ENCODE measurements at places on chromosomes 2 and 18.

DNA sequence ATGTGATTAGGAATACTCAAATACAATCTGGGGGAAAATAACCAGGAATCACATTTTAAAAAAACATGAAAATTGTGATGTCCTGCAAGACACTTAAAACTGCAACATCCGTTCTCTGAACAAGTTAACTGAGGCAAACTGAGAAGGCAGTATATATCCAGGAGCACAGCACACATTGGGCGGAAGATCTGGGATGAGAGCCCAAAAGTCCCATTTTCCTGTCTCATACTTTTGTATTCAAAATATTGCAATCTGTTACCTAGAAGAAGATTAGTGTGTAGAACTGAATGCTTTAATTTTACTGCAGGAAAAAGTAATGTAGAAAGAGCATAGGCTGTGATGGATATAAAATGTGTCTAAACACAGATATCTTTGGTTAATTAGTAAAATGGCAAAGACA, 276.8 kb upstream of the FANCL start:
- DNase-seq: no peak

- DNase-seq: no peak
Measured at GRCh38 chr2:228669690-228670089, 488.2 kb upstream of the SPHKAP start.

- DNase-seq: no peak
Measured at GRCh38 chr2:112644155-112644932, 1.4 kb upstream of the SLC20A1 start.

GRCh38 chr18:49009661-49010060, 58.9 kb upstream of the SMAD7 start:
- no peak for DNase-seq

DNA sequence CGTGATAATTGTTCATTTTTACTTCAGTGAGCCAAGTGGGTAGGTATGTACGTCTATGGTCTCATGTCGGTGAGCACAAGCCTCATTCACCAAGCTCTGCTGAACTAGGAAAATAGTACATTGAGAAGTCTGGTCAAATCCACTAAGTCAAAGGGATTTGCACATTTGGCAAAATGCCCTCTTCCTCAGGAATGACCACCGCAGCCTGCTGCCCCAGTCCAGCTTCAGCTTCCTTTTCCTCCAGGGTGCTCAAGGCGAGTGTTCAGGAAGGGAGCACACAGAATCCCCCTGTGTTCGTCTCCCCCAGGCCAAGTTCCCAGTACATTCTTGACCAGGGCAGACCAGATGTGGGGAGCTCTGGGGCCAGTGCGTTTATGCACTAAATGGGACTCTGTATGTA, 23.0 kb downstream of the TCF7L1 start:
- DNase-seq: no peak

- DNase-seq: no peak
Measured at GRCh38 chr2:156343096-156343939, 10.8 kb upstream of the NR4A2 start.

GRCh38 chr2:100262555-100263320, 59.6 kb downstream of the LONRF2 start:
- DNase-seq: peak; percentile 36

DNA sequence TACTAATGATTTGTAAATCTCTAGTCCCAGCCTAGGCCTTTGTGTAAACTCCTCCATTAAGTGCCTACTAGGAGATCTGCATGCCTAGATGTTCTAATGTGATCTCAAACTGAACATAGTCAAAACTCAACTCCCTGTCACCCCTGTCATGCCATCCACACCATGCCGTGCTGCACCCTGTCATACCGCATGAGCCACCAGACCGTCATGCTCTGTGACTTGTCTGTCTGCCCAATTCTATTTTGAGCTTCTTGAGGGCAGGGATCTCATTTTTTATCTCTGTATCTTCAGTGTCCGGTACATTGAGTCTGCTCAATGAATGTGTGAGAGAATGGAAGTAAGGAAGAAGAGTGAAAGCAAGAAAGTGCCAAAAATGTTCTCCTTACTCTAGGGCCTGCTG, 35.5 kb downstream of the GREB1L start:
- DNase-seq: no peak

- no peak for DNase-seq
Measured at GRCh38 chr2:200483729-200484198, 26.1 kb downstream of the KCTD18 start.

DNA sequence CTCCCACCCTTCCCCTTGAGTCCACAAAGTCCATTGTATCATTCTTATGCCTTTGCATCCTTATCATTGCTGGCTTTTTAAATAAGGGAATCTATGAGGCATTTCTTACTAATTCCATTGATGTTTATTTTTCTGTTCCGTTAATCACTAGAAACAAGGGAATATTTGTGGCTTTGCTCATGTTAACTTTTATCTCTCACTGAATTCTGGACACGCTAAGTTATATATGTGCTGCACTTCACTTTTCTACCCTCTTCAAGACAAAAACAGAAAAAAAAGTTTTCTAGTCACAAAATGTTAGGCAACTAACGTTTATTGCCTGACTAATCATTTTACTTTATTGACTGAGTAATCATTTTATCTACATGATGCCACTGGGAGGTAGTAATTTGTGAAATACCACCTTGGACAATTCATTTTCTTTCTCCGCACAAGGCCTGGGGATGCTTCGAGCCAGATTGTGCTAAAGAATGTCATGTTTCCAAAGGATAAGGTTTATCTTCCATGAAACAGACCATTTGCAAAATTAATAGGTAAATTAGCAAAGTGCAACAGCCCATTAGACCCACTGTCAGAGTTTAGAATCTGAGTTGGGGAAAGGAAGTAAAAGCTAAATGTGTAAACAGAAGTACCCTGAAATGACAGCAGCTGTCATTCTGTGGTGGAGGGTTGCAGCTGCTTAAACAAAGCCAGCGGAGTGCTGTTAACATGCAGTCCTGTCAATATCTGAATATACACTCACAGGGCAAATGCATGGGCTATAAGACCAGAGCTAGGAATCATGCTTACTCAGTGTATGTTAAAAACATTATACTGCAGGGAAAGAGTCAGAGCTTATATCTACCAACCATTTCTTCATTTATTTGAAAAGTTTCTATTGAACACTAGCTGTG, 658.7 kb downstream of the CNTNAP5 start:
- DNase-seq: no peak

GRCh38 chr2:236180076-236180816, 12.1 kb upstream of the GBX2 start:
- no peak for DNase-seq

DNA sequence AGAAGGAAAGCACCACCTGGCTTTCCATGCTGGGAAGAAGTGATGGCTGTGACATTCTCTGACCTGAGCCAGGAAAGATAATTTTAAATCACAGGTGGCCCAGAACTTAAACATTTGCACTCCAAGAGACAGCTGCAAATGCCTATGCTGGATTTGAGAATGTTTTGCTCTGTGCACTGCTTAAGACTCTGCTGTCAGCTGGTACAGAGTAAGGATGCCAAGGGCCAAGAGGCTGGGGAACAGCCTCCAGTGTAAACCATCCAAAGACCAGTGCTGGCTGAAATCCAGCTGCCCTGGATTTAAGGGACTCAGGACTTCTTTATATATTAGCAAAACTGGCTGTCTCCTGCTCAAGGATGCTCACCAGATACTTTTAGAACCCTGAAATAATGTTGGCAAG, 3.9 kb downstream of the HOXD8 start:
- no peak for DNase-seq

GRCh38 chr2:120312076-120312475, 33.9 kb upstream of the INHBB start:
- no peak for DNase-seq

DNA sequence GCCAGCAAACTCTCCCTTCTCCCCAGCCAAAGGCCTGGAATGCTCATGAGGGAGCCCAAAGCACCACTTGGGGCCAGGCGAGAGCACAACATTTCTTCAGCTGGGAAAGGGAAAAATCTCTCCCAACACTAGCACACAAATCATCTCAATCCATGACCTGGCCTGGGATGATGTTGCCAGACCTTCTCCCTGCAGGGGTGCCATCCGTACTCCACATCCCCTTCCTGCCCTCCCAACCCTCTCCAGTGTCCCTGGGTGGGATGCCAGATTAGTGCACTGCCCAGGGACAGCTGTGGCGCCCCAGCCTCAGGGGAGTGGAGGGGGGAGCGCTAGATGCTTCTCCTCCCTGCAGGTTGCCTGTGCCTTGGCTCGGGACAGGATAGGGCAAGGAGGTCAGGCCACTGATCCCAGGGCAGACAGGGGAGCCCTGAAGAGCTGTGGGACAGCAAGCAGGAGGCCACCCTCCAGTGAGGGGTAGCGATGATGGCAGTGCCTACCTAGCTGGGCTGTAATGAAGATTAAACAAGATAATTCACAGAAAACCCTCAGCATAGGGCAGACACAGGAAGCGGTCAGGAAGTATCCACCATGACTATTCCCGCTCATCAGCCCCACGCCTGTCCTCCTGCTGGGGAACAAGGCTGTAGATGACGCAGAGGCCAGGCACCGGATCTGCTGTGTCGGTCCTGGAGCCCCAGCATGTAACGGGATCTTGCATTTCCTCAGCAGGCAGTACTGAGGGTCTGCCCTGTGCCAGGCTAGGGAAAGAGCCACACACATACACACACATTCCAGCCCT, 31.1 kb downstream of the SERTAD2 start:
- DNase-seq: no peak

DNA sequence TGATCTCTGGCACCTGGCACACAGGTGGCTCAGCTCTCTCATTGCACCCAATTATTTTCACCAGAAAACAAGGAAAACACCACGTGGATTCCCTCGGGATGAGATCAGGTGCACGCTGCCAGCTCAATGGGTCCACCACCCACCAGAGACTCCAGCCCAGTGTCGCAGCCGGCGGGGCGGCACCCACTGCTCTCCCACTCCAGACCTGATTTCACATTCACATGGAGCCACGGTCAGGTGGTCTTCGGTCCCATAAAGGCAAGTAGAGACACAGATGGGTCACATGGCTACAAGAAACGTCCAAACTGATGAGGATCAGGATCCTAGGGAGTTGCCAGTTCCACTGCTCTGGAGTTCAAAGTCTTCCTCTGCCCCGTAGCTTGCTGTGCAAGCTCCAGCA, 217.6 kb downstream of the ANKRD30B start:
- no peak for DNase-seq

DNA sequence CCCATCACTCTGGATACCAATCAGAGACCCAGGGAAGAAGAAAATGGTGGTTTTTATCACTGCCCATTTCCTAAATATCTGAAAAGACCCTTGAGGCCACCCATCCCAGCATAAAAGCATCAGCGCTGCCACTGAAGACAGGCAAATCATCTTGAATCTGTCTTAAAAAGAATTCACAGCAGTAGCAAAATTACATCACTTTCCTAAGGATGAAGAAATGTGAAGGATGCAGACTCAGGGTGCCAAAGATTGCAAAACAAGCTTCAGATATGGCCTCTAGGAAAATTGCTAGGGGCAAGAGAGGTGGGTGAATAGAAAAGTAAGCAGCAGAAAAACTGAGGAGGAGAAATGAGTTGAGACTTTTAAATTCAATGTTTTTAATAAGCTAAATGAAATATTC, 70.0 kb downstream of the SLC25A12 start:
- DNase-seq: no peak

GRCh38 chr2:177030451-177031105, 182.0 kb upstream of the HNRNPA3 start:
- DNase-seq: peak; percentile 37

- DNase-seq: no peak
Measured at GRCh38 chr18:51603551-51603950, 406.1 kb upstream of the MEX3C start.

- no peak for DNase-seq
Measured at GRCh38 chr18:36322408-36322728, 24.9 kb downstream of the FHOD3 start.

- DNase-seq: no peak
Measured at GRCh38 chr2:120735746-120736170, at the start of gene GLI2. Gene GLI2 (plus strand): TSS chr2:120735868. CDS start chr2:120797321, 61,453 bp downstream.

- no peak for DNase-seq
Measured at GRCh38 chr2:23621616-23622015, 236.6 kb downstream of the KLHL29 start.

GRCh38 chr2:141455211-141455826, 675.5 kb downstream of the LRP1B start:
- no peak for DNase-seq

DNA sequence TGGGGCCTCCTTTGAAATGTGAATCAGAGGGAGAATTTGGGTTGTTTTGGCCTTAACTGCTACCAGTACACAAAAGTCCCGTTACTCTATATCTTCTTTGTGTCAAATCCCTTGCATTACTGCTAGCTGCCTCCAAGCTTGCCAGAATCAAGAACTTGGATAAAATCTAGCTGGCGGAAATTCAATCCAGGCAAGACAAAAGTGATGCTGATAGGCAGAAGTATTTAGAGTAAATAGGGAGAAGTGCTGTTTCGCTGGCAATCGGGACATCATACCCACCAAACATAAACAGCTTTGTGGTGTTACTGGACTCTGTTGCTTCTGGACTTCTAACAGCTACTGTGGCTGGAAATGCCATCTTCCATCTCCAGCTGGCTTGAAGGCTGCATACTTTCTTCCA, 2.5 kb downstream of the IFIH1 start:
- DNase-seq: no peak

DNA sequence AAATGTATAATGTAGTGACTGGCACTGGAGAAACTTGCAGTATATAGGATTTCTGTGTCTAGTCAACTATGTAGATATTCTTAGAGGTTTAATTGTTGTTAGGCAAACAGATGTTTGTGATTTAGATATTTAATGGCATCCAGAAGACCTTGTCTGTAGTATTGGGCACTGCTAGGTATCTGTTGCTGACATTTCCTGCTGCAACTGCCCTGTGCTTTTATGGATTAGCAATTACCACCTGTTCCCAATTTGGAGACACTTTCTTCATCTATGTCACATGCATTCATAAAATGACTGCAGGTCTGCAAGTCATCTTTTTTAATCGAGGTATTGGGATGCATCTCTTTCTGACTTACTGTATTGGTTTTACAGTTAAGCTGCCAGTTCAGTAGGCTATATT, 71.3 kb downstream of the ITGA4 start:
- DNase-seq: no peak

DNA sequence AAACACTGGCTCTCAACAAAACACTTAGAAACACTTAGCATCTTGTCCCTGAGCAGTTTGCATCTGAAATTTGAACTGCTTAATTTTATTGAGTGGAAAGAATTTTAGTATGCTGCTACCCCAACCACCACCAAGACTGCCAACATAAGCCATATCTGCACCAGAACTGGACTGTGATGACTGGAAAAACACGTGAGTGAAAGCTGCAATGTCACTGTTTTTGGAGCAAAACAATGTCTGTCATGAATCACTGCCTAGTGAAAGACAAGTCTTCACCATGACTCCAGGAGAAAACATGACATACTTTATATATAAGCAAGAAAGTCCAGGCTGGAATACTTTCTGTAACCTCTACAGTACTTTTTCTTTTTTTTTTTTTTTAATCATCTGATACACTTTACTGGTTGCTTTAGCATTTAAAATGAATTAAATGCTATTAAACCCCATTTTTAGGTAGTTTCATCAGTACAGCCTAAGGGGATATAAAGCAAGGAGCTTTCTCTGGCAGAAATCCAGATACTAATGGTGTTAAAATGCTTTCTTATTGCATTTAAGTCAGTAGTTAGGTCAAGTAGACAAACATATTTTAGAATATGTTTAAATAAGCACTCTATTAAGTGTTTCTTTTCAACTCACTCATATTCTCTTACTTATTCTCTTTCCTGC, 2129.4 kb upstream of the PIK3C3 start:
- no peak for DNase-seq
